ENCODE measurements at places on chromosomes 11 and 22.

GRCh38 chr11:86037743-86038142 is 31.1 kb downstream of the PICALM start:
- no peak for DNase-seq

GRCh38 chr11:62409831-62410230 is 9.0 kb upstream of the SCGB1A1 start:
- no peak for DNase-seq

DNA sequence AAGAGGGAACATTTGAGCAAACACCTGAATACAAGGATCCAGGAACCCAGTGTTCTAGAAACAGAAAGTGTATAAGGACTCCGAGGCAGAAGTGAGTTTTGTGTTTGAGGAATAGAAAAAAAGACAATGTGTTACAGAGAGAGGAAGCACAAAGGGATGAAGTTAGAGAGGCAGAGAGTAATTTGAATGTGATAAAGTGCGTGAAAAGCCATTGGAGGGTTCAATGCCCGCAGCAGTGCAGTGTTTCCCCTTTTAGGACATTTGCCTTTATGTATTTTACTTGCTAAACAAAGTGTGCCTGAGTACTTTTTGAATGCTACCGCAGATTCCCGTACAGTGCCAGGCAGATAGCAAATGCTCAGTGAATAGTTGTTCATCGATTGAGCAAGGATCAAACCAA is 508.5 kb downstream of the RAB38 start:
- no peak for DNase-seq

GRCh38 chr22:48811885-48812284 is 1015.8 kb downstream of the BRD1 start:
- DNase-seq, result no peak

GRCh38 chr11:61666684-61667297 is 13.4 kb upstream of the DAGLA start:
- DNase-seq, result no peak

DNA sequence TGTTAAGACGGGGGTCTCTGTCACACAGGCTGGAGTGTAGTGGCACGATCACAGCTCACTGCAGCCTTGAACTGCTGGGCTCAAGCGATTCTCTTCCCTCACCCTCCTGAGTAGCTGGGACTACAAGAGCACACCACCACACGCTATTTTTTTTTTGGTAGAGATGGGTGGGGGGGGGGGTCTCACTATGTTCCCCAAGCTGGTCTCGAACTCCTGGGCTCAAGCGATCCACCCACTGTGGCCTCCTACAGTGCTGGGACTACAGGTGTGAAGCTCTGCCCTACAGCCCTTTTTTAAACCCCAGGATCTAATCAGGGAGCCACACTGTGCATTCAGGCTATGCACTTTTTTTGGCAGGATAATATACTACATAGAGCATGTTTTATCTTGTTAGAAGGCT is 1.4 kb upstream of the DHCR7 start:
- DNase-seq, result no peak

DNA sequence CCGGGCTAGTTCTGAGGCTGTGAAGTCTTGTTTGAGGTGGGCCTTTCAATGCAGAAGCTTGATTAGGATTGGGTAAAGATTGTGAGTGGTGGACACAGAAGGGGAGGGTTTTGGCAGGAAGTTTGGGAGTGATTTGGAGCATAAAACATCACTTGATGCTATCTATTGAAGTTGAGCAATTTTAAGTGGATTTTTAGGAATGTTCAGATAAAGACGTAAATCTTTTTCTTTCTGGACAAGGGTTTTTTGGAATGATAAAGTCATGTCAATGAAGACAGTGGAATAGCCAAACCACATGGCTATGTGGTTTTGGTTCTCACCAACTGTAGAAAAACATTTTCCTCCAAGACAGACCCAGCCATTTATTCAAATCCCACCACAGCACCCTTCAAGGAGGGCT is 111.2 kb upstream of the SNX19 start:
- DNase-seq, result no peak

- DNase-seq, result no peak
Measured at GRCh38 chr11:57791321-57792059, 29.9 kb downstream of the CTNND1 start.

GRCh38 chr11:8789864-8790263 is 107.3 kb downstream of the RPL27A start:
- no peak for DNase-seq

GRCh38 chr11:15112131-15112541 is 2.6 kb upstream of the INSC start:
- DNase-seq, result no peak

- no peak for DNase-seq
Measured at GRCh38 chr11:73531386-73531785, 66.5 kb downstream of the FAM168A start.

DNA sequence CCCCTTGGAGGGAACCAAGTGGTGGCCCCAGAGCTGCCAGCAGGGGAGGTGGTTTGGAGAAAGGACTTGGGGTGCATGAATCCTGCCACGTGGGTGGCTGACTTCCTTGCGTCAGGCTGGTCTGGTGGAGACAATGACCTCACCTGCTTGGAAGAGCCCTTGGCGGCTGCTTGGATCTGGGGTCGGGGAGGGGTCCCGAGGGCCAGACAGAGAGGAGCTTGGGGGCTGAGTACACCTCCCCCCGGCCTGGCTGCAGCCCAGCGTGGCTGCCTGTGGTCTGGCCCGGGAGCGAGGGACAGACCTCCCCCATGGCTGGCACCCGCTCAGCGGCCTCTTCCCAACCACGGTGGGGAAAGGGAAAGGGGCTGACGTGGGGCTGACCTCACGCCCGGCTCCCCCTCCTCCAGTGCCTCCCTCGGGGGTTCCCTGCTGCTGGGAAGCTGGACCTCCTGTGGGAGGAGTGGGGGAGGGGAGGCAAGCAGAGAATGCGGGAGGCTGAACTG is 13.8 kb downstream of the LIF start:
- no peak for DNase-seq

DNA sequence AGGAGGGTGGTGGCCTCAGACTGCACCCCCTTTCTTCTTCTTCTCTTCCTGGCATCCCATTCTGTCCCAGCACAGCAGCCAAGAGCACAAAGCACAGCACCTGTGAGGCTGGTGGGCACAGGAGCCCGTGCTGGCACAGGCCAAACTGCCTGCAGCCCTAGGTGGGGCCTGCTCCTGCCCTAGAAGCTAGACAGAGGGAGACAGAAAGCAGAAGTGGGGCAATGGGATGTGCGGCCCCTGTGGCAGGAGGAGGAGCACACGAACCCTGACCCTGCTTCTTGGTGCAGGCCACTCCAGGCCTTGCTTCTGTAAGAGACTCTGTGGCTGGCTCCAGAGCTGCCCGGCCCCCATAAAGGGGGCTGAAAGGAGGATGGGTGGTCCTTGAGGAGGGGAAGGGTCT is 3.9 kb upstream of the PTS start:
- no peak for DNase-seq

GRCh38 chr22:32336121-32336603 is 21.5 kb upstream of the RFPL3 start:
- DNase-seq, result no peak

DNA sequence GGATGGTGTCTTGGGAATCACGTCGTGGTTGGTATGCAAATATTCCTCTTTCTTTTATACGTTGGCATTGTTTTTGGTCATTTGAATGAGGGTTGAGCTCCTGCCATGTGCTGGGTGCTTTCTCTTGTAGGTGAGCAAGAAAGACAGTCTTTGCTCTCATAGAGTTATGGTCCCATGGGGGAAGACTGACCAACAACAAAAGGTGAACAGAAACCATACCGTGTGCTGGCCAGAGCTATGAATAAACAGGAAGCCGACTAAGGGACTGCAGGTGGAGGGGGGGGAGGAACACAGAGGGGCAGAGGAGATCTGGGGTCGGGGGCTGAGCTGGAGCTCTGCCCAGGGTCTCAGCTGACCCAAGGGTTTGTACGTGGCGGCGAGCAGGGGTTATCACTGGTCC is 245.3 kb downstream of the CTTN start:
- DNase-seq, result no peak

- no peak for DNase-seq
Measured at GRCh38 chr11:112166562-112166961, 610 bp upstream of the TEX12 start.

GRCh38 chr11:64489831-64490441 is 101.1 kb upstream of the SLC22A12 start:
- DNase-seq, result peak; percentile 85

DNA sequence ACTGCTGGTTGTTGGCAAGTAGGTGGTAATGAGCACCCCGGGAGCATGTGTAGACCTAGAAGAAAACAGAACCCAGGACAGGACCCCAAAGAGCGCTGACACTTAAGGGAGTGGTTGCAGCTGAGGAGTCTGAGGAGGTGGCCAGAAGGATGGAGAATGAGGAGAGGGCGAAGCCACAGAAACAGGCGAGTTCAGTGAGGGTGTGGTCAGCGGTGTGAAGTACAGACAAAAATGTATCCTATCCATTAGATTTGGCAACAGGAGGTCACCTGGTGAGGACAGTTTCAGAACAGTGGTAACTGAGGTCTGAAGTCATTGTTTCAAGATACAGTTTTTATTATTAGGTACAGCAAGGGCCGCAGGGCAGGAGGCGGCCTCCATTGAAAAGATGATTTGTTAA is 8.6 kb upstream of the THY1 start:
- DNase-seq, result no peak

DNA sequence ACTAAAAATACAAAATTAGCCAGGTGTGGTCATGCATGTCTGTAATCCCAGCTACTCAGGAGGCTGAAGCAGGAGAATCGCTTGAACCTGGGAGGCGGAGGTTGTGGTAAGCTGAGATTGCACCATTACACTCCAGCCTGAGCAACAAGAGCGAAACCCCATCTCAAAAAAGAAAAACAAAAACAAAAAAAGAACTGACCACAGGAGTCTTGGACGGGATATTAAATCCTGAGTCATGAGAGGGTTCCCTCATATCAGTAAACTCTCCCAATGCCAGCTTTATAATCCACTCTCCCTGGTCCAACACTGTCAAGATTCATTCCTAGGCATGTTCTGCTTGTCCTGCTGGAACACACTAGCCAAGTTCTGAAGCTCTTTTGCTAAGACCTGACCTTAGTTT is 61.5 kb upstream of the EP300 start:
- DNase-seq, result no peak

DNA sequence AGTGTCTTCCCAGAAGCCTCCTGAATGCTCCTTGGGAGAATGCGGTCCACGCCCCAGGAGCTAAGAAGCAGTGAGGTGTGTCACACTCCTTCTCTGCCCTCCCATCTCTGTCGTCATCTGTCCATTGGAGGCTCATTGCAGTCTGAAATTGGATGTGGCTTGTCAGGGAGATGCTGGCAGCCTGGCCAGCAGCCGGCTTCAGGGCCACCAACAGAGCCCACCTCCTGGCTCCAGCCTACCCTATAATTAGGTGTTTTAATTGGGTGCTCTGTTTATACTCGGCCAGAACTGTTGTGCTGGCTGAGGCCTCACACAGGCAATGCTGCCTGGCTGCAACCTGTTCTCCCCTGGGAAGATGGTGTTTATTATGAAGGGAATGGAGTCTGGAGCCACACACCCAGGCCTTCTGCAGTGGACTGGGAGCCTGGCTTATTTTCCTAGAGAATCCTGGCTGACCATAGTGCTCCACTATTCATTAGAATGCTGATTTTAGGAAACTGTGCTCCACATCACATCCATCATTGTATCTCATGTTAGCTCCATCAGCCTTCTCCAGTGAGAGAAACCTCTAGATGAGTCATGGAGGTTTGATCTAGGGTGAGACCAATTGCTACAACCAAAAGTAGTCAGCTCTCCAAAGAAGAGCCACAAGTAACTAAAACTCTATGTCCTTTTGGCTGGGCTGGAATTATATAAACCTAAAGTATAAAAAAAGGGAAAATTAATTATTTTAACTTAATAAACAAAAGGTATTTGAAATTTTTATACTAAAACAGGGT is 86.8 kb upstream of the CRTAM start:
- DNase-seq, result no peak

GRCh38 chr11:68714060-68714856 is 29.9 kb downstream of the GAL start:
- DNase-seq, result peak; percentile 51

GRCh38 chr11:34501500-34501899 is 12.1 kb downstream of the ELF5 start:
- DNase-seq, result no peak

DNA sequence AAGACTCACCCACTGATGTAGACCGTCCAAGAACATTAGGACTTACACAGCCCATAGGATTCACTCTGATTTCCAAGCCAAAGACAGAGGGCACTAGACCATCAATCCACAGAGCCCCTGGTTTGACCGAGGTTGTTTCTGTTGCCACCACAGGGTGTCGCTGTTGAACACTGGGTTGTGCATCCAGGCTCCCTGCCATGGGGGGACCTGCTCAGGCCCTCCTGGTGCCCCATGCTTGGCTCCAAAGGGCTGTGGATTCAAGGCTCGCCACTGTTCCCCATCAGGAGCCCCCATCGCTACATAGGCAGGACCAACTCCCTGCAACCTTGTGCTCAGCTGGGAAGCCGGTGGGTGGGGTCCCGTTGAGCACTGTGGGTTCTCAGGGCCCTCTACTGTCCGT is 128.0 kb upstream of the ANO1 start:
- DNase-seq, result peak; percentile 60

- no peak for DNase-seq
Measured at GRCh38 chr22:43381693-43382092, 30.1 kb upstream of the MPPED1 start.

DNA sequence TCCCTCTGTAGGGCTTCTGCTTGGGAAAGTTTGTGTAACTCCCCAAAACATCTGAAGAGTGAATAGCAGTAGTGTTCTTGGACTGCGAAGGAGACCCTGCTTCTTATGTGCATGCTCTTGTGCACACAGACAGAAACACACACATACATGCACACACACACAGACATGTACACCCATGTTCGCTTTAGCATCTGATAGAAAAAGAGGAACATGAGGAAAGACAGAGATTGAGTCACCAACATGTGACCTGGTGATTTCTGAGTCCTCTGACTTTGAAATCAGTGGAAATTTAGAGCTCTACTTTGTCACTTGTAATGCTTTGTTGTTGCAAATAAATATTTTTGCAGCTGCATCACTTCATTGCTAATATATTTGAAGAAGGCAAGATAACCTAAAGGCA is 23.8 kb downstream of the CD44 start:
- no peak for DNase-seq

- DNase-seq, result no peak
Measured at GRCh38 chr11:109972181-109972715, 120.9 kb upstream of the ZC3H12C start.
